ENCODE measurements at places on chromosomes 6 and 20.

GRCh38 chr20:6142348-6142993, 19.6 kb upstream of the FERMT1 start:
- no peak for DNase-seq

DNA sequence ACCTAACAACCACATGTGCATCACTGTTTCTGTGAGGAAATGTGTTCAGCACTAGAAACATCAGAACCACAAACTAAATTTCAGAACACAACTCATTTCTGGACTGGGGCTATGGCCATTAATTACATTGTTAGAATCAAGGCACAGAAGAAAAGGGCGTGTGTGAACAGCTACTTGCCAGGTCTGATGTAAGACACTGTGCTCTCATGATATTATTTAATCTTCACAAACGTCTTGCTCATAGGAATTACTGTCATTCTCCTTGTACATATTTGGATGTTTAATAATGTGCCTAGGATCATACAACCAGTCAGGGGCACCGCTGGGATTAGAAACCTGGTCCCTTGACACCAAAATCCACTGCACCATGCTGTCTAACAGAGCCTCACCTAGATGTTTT, 14.8 kb downstream of the ADGRF1 start:
- no peak for DNase-seq

GRCh38 chr20:63895202-63895951, 451 bp downstream of the DNAJC5 start:
- DNase-seq, result no peak

DNA sequence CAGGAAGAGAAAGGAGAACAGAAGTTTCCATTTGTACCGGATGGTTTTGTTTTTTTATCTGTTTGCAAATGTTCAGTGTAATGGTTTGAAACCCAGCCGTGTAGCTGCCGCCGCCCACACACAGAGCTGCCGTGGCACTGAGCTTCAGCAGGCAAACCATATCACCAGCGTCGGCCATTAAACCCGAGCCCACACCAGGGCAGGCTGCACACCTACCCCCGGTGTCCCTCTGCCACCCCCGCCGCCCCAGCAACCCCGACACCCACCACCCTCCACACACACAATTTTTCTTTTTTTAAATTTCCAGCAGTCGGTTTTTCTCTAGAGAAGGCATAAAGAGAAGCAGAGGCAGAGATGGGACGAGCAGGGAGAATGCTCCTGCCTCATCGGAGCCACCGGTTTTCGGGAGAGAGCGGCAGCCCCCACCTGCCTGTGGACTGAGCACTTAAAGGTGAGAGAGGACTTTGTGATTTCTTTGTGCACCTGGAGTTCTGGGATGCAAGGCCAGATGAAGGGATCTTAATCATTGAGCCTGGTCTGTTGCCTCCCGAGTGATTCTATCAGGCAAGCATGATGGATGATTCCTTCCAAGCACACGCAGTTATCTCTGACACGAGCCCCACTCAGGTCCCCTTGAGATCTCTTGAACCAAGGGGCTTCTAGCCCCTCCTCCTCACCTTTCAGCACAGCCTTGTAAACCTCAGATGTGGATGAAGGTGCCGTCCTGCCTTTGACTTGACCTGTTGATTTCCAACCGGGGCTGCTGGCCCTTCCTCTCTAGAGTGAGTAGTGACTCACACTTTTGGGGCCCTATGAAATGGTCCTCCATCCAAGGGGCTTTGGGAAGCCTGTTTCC, 17.5 kb upstream of the ZNF831 start:
- peak; percentile 67 for DNase-seq

- DNase-seq, result no peak
Measured at GRCh38 chr6:54428431-54428830, 120.2 kb downstream of the TINAG start.

DNA sequence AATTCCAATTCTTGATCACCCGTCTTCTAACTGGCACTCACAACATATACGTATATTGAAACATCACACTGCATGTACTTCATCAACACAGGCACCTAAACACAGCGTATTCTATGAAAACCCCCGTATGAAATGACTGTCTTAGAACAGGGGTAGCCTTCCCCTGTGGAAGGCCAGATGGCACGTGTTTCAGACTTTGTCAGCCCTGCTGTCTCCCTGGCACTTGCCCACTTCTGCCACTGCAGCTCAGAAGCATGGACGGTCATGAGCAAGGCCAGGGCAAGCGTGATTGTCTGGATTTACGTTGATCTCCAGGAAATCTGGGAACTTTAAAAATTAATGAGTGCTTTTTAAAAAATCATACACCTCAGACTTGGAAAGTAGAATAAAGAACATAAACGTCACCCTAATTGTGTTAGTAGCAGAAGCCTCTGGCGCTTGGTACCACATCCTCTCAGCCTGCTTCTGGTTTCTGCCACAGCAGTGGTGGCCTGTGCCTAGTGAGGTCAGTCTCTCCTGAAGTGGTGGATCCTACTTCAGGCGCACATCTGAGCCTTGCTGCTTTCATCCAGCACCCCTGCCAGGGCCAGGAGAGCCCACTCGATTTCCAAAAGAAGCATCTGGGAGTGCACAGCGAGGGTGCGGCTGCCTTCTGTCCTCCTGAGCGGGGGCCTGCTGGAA, 18.3 kb downstream of the PDE10A start:
- DNase-seq, result no peak

DNA sequence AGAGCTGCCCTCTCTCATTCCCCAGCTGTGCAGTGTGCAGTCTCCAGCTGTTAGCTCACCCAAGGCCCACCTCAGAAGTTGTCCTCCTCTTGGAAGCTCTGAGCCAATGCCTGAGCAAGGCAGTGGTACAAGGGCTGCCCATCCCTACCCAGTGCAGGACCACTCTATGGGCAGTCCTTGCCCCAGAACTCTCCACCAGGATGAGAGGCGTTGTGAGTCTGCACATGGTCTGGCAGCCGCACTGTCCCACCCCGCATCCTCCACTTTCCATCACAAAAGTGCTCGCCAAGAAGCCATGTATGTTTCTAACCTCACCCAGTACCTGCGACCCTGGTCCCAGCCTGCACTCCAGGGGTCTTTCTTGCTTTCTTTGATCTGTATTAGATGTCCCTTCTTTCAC, 175.1 kb upstream of the PMEPA1 start:
- peak; percentile 1 for DNase-seq

DNA sequence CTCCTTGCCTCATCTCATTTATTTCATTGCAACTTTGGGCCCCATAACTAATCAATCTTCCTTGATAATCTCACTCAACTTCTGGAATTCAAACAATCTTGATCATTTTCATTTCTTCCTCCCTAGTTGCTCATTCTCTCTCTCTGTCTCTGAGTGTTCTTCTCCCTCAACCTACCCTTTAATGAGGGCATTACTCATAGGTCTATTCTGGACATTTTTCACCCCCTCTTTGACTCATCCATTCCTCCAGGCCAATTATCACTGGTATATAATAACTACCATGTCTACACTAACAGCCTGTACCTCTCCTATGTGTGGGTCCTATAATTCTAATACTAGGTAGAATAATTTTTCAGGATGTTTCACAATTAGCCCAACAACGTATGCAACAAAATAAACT, 78.8 kb downstream of the COL21A1 start:
- no peak for DNase-seq

- no peak for DNase-seq
Measured at GRCh38 chr6:148580442-148580841, 166.4 kb upstream of the UST start.

DNA sequence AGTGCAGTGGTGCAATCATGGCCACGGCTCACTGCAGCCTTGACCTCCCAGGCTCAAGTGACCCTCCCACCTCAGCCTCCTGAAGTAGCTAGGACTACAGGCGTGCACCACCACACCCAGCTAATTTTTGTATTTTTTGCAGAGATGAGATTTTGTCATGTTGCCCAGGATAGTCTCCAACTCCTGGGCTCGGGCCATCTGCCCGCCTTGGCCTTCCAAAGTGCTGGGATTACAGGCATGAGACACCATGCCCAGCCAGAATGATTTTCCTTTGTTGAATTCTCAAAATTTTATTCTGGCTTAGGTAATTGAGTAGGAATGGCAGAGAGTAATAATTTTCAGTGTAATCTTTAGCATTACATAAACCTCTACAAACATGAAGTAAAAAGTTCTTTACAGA, 37.1 kb downstream of the SLC16A10 start:
- no peak for DNase-seq

DNA sequence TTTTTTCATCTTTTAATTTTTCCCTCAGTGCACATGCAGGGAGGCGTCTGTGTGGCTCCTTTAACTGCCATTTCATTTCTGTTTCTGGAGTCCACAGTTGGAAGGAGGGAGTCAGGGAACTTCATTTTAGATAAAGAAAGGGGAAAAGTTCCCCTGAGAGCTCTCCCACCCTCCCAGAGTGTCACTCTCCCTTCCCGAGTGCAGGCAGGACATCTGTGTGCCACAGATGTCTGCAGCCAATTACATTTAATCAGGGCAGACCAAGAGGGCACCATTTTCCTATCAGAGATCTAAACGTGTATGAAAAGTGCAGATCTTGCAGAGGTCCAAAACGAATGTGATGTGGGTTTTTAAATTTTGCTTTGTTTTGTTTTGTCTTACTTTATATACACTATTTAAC, 96.6 kb downstream of the PXDC1 start:
- no peak for DNase-seq

DNA sequence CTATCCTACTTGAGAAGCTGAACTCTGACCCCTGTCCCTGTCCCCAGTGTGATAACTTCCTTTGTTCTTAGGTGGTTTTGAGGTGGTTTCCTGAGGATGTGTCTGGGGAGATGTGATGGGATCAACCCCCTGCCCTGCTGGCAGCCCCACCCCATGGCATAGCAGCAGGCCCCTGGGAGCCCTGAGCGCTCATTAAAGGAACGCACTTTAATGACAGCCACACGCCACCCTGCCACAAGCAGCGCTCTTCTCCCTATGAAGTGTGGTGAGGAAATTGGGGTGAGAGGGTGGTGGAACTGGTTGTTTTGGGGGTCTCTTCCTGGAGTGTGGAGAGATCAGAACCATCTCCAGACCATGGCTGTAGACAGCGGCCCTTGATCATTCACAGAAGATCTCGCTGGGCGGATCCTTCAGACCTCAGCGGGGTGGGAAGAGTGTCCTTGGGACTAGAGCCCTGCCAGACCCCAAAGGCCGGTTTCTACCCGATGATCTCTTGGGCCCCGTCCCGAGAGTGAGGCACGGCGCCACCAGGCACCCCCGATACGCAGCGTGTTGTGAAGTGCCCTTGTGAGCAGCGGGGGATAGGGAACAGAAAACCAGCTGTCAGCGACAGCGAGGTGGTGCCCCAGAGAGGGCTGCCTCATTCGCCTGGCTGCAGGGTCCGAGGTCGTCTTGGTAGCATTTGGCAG, 45.4 kb downstream of the SYNJ2 start:
- DNase-seq, result no peak

Data from activated CD4-positive, CD25-positive, alpha-beta regulatory T cell treated with anti-CD3 and anti-CD28 coated beads, Interleukin-2, amount 50 U/mL, for 72 hours (primary cell).